Sigmoid colon (tissue), 7 donors: ENCODE measurements at places on chromosomes 7 and 10.

- no peak for DNase-seq
Observed at GRCh38 chr10:77079592-77080300, 557.9 kb downstream of the KCNMA1 start.

- DNase-seq: no peak
Observed at GRCh38 chr10:100759331-100759730, 13.9 kb downstream of the PAX2 start.

DNA sequence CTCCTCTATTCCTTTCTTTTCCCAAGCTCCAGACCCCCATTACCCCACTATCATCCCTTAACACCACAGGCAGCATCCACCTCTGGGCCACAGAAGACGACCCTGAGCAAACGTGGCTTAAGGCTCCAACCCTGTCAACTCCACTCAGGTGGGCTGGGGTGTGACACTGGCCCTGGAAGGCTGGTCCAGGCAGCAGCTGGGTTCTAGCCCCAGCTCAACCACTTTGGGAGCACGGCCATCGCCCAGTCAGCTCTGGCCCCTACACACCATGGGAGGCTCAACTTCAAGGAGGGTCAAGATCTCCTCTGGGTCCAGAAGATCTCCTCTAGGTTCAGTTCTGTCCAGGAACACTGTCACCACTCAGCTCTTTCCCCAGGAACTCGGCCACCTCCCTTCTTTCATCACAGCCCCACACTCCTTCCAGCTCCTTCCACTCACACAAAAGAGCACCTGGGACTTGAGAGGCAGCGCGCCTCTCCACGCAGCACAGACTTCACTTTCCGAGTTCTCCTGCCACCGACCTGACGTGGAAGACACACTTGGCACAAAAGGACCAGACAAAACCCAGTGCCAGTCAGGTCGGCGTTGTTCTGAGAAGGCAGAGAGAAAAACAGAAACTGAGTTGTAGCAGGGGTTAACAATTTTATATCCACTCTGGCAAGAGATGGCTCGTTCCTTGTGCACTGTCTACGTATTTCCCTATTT, 84.1 kb downstream of the CTBP2 start:
- DNase-seq: peak; percentile 60

DNA sequence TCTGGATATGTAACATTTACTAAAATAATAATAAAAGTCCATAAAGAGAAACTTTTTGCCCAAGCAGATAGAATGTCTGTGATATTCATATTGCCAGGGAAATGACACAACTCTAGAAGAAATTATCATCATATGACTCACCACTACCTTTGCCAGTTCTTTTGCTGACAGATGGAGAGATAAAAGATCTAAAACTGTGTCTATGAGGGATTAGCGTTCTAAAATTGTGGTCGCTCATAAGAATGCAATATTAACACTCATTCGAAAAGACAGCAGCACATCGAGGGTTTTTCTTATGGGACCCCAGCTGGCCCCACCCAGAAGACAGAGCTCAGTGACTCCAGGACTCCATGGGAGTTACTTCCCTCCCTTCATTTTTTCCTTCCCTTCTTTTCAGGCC, 16.6 kb upstream of the LANCL2 start:
- DNase-seq: no peak

DNA sequence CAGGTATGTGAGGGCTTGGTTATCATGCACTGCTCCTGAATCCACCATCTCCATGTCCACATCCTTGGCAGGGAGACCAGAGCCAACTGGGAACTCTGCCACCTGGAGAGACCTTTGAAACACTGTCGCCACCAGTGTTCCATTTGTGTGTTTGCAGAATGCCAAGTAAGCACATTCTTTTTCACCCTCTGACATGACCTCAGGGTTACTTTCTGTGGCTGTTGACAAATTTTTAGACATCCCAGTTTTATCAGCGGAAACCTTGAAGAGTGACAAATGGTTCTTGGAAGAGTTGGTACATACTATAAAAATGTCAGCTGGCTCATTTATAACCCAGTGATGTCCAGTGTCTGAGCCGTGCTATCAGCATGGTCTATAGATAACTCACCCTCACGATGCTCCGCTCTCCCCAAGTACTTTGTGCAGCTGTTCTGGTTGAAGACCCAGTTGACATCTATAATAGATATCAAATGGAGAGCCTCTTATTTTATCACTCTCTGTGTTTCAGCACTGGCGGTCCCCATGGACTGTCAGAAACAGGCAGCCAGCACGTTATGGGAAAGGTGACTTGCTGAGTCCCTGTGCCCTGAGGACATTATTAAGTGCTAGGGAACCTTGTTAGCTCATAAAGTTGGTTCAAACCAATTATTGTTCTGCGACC, 563.1 kb upstream of the GALNT17 start:
- no peak for DNase-seq

DNA sequence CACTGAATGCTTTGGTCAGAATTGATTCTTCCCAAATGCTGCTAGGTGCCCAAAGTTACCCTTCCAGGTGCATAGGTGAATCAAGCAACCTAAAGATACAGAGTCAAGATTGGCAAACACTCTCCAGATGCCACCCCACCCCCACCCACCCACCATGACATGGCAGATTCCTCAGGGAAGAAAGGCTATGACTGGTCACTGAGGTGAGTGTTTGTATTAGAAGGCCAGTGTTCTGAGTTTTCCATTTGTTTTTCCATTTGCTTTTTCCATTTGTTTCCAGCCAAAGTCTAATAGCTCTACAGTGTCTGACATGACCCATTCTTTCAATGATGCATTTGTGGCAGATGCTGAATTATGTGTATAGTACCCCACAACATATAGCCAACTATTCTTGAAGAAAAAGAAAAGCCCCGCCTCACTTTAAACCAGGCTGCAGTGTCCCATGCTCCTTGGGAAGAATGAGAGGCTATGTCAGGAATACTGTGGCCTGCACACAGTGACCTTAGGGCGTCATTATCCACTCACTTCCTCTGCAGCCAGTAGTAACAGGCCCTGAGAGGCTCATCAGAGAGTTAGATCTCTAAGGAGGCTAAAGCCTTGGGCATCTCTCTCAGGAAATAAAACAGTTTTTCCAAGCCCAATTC, 16.1 kb upstream of the HIBADH start:
- DNase-seq: no peak

GRCh38 chr7:101237206-101238067, at the start of gene CLDN15:
Gene CLDN15, minus strand, starts transcription at chr7:101237802. Its CDS starts 221 bp downstream, at chr7:101237581.
- peak; percentile 92 for DNase-seq

DNA sequence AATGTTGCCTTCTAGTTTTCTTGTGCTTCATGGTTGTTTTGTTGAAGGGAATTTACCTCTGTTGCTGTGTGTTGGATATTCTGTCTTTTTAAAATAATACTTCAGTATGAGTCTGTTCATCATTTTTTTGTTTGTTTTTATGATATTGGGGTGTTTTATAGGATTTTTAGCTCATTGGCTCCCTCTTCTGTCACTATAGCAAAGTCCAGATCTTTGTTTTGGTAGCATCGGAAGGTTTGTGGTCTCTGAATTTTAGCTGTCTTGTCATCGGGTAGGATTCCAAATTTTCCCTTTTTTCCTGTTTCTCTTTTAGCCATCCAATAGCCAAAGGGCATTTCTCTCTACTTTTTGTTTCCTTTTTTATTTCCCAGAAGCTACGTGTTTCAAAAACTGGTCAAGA, 91.4 kb downstream of the EXOC4 start:
- DNase-seq: no peak

DNA sequence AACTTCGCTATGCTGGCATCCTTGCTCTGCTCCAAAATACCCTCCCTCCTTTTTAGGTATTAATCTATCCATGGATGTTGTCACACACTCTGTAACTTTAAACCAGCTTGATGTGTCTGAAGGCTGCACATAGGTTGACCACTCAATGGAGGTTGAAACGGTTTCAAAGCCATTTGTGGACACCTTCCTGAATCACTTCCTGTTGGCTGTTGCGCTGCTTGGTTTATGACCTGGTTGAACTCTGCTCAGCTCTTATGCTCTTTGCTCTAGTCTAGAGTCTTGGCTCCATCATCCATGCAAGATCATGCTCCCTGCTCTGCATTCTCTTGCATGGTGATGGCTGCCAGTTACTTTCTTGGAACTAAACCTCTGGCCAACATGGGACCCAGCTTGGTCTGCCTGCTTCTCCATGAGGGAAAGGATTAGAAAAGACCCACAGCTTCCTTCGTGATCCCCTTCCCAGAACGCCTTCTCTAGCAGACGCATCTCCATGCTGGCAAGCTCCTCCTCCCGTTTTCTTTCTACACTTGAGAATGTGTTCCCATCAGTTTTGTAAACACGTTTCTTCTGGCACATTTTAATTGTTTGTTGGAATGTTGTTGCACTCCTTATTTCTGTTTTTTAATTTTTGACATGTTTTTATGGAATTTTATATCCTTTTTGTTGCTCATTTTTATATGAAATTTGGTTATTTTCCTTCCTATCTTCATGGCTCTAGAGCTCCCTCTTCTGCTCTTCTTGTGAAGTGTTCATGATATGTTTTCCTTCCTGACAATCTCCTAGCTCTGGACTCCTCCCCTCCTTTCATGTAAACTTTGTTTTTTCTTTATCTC, 149.8 kb downstream of the XPNPEP1 start:
- no peak for DNase-seq

- no peak for DNase-seq
Observed at GRCh38 chr7:7895754-7896153, 72.8 kb upstream of the GLCCI1 start.

DNA sequence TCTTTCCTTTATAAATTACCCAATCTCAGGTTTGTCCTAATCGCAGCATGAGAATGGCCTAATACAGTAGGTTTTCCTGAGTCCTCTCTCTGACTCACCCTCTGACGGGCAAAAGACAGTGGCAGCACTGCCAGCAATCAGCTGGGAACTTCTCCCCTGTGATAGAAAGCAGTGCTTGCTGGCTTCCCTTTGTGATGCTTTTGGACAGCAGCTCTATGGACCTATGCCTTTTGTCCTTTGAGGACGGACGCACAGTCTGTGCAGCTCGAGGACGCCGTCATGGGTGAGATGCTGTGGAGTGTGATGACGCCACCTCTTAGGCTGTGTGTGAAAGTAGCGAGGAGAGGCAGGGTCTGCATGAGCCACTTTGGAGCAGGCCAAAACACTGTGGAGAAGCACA, 68.8 kb downstream of the KIAA1217 start:
- no peak for DNase-seq
